ENCODE measurements at places on chromosomes 3 and 15. TPM values are rescaled to one million over a fixed set of nuclear protein-coding genes. Genes with fewer than 3 reads are reported as not detected.

GRCh38 chr3:104673981-104674380, 692.7 kb upstream of the ALCAM start:
- H3K27me3 ChIP-seq = no peaks in the 10 kb centered on the region
- no peak overlapping the region for H3K4me3 ChIP-seq
- no peaks in the 10 kb centered on the region for H3K36me3 ChIP-seq
- no peaks in the 10 kb centered on the region for H3K4me1 ChIP-seq
- H3K27ac ChIP-seq = no peak overlapping the region

GRCh38 chr15:68691705-68692104, 112.9 kb downstream of the CORO2B start:
- no peaks in the 10 kb centered on the region for H3K36me3 ChIP-seq
- H3K27ac ChIP-seq = no peak overlapping the region
- H3K4me3 ChIP-seq = no peak overlapping the region
- H3K4me1 ChIP-seq = peaks cover 7% of the 10 kb centered on the region
- no peaks in the 10 kb centered on the region for H3K27me3 ChIP-seq

GRCh38 chr15:27582726-27583410, 516.2 kb downstream of the OCA2 start:
- no peaks in the 10 kb centered on the region for H3K4me1 ChIP-seq
- no peaks in the 10 kb centered on the region for H3K36me3 ChIP-seq
- H3K27ac ChIP-seq = no peak overlapping the region
- H3K4me3 ChIP-seq = no peak overlapping the region
- no peak for DNase-seq
- H3K27me3 ChIP-seq = no peaks in the 10 kb centered on the region

DNA sequence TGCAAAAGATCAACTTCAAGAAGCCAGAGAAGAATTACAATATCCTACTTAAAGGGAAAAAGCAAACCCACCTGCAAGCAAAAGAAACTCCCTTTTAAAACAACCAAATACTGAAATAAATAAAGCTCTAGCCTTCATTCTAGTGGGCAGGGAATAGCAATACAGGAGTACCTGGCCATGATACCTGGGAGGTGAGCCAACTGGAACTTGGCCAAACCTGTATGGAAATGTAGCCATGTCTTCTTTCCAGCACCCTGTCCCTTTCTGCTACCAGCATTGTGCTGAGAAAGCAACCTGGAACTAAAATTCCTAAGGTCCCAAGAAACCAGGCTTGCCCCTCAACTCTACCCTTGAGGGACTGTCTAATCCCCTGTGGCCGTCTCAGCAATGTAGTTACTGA, 530.0 kb downstream of the EPHB1 start:
- no peak overlapping the region for H3K4me3 ChIP-seq
- H3K27me3 ChIP-seq = no peaks in the 10 kb centered on the region
- H3K36me3 ChIP-seq = no peaks in the 10 kb centered on the region
- no peak overlapping the region for H3K27ac ChIP-seq
- H3K4me1 ChIP-seq = no peaks in the 10 kb centered on the region

- H3K27ac ChIP-seq = no peak overlapping the region
- H3K4me3 ChIP-seq = no peak overlapping the region
- H3K4me1 ChIP-seq = peaks cover 28% of the 10 kb centered on the region
- no peaks in the 10 kb centered on the region for H3K27me3 ChIP-seq
- DNase-seq = no peak
Measured at GRCh38 chr3:16486201-16486600, 27.3 kb downstream of the RFTN1 start.

DNA sequence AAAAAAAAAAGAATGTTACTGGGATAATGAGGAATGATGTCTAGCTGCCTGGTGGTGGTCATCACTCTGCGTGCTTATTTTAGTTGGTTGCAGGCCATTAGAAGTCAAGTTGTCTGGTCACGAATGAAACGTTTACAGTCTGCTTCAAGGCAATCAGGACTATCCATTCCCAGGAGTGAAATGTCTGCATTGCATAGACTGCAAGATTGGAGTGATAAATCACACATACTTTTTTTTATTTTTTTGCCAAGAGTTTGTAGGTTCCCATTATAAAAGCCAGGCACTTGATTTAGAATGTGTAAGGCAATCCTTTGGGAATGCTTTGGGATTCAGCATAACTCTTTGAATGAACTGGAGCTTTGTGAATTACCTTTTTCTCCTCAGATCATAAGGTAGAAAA, 132.3 kb downstream of the STAC start:
- H3K27ac ChIP-seq = no peak overlapping the region
- no peak overlapping the region for H3K4me3 ChIP-seq
- H3K36me3 ChIP-seq = no peaks in the 10 kb centered on the region
- no peaks in the 10 kb centered on the region for H3K27me3 ChIP-seq
- no peak for DNase-seq

GRCh38 chr3:196412704-196413103, 19.5 kb downstream of the UBXN7 start:
- no peak overlapping the region for H3K4me3 ChIP-seq
- H3K27ac ChIP-seq = no peak overlapping the region
- DNase-seq = no peak
- H3K36me3 ChIP-seq = no peaks in the 10 kb centered on the region
- H3K4me1 ChIP-seq = peaks cover 4% of the 10 kb centered on the region

DNA sequence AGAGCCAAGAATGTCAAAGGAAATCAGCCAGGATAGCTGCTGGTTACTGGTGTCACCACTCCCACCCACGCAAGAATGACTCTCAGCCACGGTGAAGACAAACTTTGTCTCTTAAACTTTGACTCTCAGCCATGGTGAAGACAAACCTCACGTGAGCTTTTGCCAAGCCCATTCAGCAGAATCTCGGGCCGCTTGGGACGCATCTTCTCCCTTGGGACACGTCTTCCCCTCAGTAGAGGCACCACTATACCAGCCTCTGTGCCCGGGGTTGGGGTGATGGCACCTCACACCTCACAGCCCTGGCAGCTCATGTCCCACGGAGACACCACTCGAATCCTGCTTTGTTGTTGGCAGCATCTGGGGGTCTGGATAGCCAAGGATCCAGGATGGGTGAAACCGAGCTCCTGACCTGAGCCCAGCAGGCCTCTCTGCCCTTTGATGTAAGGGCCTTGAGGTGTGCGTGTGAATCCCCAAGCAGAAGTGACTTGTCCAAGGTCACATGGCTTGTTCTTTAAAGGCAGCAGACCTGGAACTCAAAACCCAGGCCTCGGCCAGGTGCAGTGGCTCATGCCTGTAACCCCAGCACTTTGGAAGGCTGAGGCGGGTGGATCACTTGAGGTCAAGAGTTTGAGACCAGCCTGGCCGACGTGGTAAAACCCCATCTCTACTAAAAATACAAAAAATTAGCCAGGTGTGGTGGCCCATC, 21.8 kb downstream of the RBPMS2 start:
- H3K27ac ChIP-seq = no peak overlapping the region
- no peak overlapping the region for H3K4me3 ChIP-seq
- no peaks in the 10 kb centered on the region for H3K36me3 ChIP-seq
- H3K27me3 ChIP-seq = no peaks in the 10 kb centered on the region
- no peaks in the 10 kb centered on the region for H3K4me1 ChIP-seq

DNA sequence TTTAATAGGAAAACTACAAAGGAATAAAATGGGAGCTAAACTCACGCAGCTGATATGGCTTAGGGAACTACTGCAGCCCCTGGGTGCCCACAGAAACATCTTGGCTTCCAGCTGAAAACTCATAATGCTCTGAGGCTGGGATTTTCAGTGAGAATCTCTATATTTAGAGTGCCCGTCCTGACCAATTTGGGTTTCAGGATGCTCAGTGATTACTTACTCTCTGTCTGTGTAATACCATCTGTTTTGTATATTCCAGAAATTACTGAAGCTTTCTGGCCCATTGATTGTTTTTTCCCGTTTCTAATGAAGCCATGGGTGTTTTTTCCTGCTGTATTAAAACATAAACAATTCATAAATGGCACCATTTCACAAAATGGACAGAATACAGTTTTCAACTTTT, 50.6 kb upstream of the ZNF385D start:
- no peak overlapping the region for H3K4me3 ChIP-seq
- no peaks in the 10 kb centered on the region for H3K36me3 ChIP-seq

- no peak overlapping the region for H3K27ac ChIP-seq
- H3K4me1 ChIP-seq = peaks cover 7% of the 10 kb centered on the region
- no peak overlapping the region for H3K4me3 ChIP-seq
Measured at GRCh38 chr15:81103857-81104256, 30.2 kb upstream of the CFAP161 start.

- peaks cover 8% of the 10 kb centered on the region for H3K4me1 ChIP-seq
- no peaks in the 10 kb centered on the region for H3K36me3 ChIP-seq
- no peak for DNase-seq
- no peaks in the 10 kb centered on the region for H3K27me3 ChIP-seq
- H3K27ac ChIP-seq = no peak overlapping the region
Measured at GRCh38 chr3:9768141-9768775, 1.5 kb downstream of the CAMK1 start.

DNA sequence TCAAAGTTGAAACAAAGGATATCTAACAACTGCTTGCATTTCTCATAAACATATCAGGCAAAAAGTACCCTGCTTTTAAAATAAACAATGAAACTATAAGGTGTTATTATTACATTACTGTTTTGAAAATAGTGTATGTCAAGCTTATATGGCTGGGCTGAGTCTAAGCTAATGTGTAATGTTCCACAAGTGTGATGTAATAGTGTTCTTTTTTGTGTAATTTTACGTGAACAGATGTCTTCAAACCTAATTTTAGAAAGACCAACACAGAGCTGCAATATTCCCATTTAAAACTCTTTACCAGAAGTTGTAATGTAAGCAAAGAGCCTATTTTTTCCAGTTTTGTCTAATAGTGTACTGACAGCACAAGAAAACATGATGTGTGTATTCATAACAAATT, 34.0 kb downstream of the MINDY2 start:
- H3K27me3 ChIP-seq = no peaks in the 10 kb centered on the region
- no peak overlapping the region for H3K4me3 ChIP-seq
- no peaks in the 10 kb centered on the region for H3K4me1 ChIP-seq
- DNase-seq = no peak
- H3K36me3 ChIP-seq = no peaks in the 10 kb centered on the region

- no peaks in the 10 kb centered on the region for H3K36me3 ChIP-seq
- DNase-seq = no peak
Measured at GRCh38 chr3:90055666-90056065, 948.2 kb downstream of the EPHA3 start.

- H3K4me3 ChIP-seq = peak overlapping the region; percentile 94
- peak overlapping the region; percentile 92 for H3K27ac ChIP-seq
- peak; percentile 34 for DNase-seq
- peaks cover 28% of the 10 kb centered on the region for H3K4me1 ChIP-seq
Measured at GRCh38 chr3:193593668-193594030, 641 bp downstream of the OPA1 start.

GRCh38 chr15:86054338-86054737, 25.3 kb upstream of the AGBL1 start:
- no peak for DNase-seq
- H3K4me3 ChIP-seq = no peak overlapping the region
- H3K27ac ChIP-seq = no peak overlapping the region
- H3K36me3 ChIP-seq = no peaks in the 10 kb centered on the region
- no peaks in the 10 kb centered on the region for H3K4me1 ChIP-seq

DNA sequence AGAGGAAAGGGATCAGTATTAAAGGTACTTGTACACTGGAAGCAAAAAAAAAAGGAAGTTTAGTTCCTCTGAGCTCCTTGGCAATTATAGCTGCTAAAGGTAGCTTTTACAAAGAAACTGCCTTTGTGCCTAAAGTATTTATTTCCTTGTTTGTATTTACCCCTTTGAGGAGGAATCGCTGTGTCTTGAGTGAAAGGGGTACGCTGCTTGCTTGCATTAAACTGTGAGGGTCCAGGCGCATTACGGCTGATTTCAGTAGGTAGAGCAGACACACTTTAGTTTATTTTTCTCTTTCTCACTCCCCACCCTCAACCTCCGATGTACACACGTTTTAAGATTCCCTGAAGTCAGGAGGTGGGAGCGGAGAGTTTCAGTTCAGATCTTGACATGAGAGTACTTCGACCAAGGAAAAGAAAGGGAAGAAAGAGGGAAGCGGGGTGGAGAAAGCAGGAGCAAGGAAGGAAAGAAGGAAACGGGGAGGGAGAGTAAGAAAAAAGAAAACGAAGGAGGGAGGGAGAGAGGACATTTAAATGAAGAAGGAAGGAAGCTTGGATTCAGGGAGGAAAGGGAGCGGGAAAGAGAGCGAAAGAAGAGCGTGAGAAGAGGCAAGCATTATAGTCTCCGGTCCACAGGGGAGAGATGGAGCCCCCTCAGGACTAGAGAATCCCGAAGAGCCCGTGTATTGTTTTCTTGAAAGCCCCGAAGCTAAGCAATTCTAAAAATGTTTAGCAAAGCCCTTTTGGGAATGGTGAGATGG, 1.2 kb upstream of the MME start:
- peak overlapping the region; percentile 11 for H3K27ac ChIP-seq
- DNase-seq = no peak
- H3K27me3 ChIP-seq = peaks cover 6% of the 10 kb centered on the region
- H3K4me1 ChIP-seq = no peaks in the 10 kb centered on the region

- peaks cover 37% of the 10 kb centered on the region for H3K4me1 ChIP-seq
- DNase-seq = no peak
- H3K36me3 ChIP-seq = no peaks in the 10 kb centered on the region
- no peak overlapping the region for H3K27ac ChIP-seq
Measured at GRCh38 chr3:189322339-189322738, 150.6 kb downstream of the TPRG1 start.

- H3K27ac ChIP-seq = no peak overlapping the region
- no peak for DNase-seq
- H3K4me3 ChIP-seq = no peak overlapping the region
Measured at GRCh38 chr3:22012471-22012870, 261.5 kb upstream of the ZNF385D start.

DNA sequence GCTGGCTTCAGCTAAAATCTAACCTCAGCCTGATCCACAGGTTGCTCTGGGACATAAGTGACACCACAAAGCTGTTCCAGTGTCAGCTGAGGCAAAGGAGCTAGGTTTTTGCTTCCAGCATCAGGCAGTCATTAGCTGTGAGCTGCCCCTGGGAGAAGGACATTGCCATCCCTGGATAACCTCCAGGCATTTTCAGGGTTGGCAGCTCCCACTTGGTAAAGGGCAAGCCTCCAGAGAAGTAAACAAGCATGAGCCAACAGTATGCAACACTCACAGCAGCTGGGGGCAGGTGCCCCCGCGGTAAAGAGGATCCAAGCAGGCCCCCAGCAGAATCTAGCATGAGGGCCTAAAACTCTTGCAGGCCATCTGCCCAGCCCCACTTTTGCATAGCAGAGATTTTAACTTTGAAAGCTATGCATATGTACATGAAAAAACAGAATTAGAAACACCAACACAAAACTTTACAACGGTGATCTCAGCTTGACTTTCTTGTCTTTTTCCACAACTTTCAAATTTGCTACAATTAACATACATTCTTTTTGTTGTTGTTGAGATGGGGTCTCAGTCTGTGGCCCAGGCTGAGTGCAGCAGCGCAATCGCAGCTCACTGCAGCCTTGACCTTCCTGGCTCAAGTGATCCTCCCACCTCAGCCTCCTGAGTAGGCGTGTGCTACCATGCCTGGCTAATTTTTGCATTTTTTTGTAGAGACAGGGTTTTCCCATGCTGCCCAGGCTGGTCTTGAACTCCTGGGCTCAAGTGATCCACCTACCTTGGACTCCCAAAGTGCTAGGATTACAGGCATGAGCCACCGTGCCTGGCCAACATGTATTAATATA, 83.8 kb upstream of the TPM1 start:
- H3K4me1 ChIP-seq = no peaks in the 10 kb centered on the region
- DNase-seq = no peak
- no peak overlapping the region for H3K4me3 ChIP-seq
- no peak overlapping the region for H3K27ac ChIP-seq
- no peaks in the 10 kb centered on the region for H3K36me3 ChIP-seq

NEIL1 gene
- polyA plus RNA-seq = 2.9 TPM

ULK4 gene
- 10.4 TPM for polyA plus RNA-seq

KNG1 gene
- polyA plus RNA-seq = not detected
